Kasumi-1 (cell line): ENCODE measurements at places on chromosomes 11 and 22.

DNA sequence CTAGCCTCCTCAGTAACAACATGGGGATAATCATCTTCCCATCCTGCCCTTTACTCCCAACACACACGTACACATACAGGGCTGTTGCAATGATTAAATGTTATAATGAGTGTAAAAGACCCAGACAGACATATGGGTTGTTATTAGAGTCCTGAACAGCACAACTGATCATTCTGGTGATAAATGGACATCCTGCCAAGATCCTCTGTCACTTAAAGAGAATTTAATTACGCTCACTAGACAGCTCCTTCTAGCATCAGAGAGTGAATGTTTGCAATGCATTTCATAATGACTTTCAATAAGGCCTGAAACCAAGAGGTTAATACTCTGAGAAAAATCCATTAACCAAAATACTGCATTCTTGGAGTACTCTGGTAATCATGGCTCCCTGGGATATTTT lies 115.8 kb downstream of the KCNC1 start:
- no peak for DNase-seq

DNA sequence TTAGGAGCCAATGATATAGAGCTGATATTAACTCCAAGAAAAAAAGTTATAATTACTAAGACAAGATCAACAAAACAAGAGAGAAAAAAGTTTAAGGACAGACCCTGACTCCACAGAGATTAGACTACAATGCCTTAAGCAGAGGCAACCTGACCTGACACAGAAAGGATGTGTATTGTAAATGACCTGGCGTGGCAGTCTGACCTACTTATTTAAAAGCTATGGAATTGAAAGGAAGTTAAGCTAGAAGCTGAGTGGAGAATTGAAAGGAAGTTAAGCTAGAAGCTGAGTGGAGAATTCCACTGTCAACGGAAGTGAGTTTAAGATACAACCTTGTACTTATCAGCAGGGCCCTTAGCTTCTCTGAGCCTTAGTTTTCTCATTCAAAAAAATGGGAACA lies 885.4 kb downstream of the OPCML start:
- DNase-seq: no peak

DNA sequence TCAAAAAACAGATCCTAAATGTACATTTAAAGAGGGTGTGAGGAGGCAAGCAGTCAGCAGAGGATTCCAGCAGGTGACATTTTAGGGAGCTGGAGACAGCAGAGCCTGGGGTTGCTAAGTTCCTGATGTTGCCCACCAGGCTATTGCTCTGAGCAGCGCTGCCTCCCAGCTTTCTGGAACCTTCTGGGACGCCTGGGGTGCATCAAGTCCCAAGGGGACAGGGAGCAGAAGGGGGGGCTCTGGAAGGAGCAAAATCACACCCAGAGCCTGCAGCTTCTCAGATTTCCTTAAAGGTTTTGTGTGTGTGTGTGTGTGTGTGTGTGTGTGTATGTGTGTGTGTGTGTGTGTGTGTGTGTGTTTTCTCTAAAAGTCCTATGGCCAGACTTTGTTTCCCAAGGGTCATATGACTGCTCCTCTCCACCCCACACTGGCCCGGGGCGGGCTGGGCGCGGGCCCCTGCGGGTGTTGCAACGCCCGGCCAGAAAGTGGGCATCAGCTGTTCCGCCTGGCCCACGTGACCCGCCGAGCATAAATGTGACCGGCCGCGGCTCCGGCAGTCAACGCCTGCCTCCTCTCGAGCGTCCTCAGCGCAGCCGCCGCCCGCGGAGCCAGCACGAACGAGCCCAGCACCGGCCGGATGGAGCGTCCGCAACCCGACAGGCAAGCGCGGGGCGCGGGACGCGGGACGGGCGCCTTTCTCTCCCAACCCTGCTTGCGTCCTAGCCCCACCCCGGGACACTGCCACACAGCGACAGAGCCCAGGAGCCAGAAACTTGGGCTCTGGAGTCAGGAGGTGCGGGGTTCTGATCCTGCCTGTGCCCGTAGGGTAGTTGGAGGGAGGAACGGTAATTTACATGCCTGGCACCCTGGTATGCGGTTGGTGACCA lies at the start of gene HMOX1:
Gene HMOX1 (plus strand): TSS at position 560 of the 887 bp plus-strand sequence. CDS start 78 bp downstream, at position 638.
- DNase-seq: peak; percentile 34

- DNase-seq: peak; percentile 74
These were observed 2.4 kb downstream of the ZDHHC24 start for GRCh38 chr11:66543263-66544107.

DNA sequence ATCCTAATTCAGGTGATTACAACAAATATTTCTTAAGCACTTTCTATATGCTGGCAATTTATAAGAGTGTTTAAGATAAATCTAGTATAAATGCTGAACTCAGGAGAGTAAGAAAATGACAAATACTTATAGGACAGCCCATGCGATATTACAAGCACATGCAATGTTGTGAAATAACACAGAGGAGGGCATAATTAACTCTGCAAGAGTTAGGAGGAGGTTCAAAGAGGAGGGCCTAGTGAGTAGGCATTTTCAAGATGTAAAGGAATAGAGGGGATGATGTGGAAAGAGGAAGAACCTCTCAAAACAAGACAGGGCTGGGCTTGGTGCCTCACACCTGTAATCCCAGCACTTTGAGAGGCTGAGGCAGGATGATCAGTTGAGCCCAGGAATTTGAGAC lies 37.1 kb upstream of the IL17RA start:
- DNase-seq: no peak
